CD4-positive, alpha-beta T cell treated with Interleukin-4 for 1 hour (primary cell): ENCODE measurements at places on chromosomes 3 and 15.

DNA sequence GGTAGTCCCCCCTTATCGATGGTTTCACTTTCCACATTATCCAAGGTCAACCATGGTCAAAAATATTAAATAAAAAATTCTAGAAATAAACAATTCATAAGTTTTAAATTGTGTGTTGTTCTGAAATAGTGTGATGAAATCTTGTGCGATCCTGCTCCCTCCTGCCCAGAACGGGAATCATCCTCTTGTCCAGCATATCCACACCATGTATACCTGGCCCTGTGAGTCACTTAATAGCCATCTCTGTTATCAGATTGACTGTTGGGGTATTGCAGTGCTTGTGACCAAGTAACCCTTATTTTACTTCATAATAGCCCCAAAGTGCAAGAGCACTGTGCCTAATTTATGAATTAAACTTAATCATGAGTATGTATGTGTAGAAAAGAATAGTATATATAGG, 19.1 kb downstream of the FAM81A start:
- no peak for DNase-seq

DNA sequence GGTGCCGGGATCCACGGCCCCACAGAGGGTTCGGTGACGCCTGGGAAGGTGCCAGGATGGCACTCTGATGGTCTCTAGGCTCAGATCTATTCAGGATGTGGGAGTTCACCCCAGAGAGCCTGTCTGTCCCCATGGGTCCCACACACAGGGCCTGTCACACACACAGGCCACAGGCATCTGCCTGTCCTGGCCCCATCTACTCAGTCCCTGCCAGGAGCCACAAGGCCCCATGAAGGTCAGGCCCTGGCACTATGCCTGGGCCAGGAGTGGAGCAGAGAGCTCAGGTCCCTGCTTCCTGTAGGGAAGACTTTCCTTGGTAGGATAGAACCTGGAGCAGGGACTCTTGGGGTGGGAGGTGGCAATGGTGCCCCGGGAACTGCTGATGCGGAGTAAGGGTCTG, 49.0 kb upstream of the FURIN start:
- no peak for DNase-seq

DNA sequence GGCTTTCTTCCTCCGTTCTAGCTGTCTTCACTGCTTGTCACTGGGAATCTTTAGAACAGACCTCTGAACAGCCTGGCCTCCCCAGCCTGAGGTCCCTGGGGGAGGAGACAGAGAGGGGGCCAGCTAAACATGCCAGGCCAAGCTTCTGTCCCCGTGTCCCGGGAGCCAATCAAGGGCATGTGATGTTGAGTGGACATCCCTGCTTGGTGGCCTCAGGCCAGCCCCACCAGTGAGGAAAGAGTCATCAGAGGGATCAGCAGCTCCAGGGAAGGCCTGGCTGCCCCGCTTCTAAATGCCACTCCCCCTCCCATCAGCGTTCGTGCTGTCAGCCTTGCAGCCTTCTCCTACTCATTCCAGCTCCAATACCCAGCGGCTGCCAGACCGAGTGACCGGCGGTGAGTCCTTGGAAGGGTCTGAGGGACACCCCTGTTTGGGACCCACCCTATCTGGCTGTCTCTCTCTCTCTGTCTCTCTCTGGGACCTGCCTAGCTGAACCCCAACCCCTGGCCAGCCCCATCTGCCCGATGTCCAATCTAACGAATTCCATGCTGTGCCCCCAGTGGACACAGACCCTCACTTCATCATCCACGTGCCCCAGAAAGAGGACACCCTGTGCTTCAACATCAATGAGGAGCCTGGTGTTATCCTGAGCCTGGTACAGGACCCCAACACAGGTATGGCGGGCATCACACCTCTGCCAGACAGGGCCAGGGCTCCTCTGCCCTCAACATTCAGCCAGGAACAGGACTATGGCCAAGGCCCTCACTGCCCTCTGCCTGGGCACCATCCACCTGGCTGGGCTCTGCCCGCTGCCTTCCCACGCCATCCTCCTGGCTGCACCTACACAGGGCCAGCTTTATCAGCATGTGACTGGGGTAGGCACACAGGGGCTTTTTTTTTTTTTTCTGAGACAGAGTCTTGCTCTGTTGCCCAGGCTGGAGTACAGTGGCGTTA, 6.6 kb upstream of the ITIH3 start:
- DNase-seq = no peak

DNA sequence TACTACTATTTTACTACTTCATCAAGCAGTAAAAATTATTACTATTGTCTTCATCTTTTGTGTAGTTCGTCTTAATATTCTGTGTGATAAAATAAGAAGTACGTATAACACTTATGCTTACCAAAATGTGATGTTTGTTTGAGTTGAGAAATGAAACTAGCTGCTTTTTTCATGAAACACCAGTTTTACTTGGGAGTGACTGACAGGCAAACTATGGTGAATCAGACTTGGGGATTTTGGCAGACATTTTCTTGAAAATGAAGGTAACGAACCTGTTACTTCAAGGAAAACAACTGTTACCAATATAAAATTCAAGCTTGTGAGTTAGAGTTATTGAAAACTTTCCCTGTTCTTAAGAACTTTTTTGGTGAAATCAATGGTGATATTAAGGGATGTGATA, 10.3 kb downstream of the U2SURP start:
- DNase-seq = no peak

DNA sequence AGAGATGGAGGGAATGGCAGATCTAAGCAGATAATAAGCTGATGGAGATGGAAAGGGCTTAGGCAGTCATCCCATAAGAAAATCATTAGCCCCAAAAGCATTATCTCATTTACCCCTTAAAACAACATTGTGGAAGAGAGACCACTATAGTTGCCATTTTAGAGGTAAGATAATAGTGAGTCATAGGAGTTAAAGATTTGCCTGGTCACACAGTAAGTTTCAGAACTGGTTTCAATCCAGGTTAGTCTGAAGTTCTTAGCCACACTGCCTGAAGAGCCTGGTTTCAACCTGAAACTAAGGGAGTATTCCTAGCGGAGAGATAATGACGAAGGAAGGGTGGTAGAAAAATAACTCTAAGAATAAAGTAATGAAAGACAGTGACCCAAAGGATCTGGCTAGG, 13.0 kb upstream of the UBR1 start:
- DNase-seq = no peak

GRCh38 chr3:112744825-112745566, 101.7 kb downstream of the CD200R1L start:
- DNase-seq = no peak

- DNase-seq = no peak
Measured at GRCh38 chr15:56734013-56734635, 815 bp upstream of the ZNF280D start.

DNA sequence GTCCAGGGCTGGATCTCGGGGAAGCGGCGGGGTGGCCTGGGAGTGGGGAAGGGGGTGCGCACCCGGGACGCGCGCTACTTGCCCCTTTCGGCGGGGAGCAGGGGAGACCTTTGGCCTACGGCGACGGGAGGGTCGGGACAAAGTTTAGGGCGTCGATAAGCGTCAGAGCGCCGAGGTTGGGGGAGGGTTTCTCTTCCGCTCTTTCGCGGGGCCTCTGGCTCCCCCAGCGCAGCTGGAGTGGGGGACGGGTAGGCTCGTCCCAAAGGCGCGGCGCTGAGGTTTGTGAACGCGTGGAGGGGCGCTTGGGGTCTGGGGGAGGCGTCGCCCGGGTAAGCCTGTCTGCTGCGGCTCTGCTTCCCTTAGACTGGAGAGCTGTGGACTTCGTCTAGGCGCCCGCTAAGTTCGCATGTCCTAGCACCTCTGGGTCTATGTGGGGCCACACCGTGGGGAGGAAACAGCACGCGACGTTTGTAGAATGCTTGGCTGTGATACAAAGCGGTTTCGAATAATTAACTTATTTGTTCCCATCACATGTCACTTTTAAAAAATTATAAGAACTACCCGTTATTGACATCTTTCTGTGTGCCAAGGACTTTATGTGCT, 527 bp downstream of the B2M start:
- DNase-seq = peak; percentile 78

GRCh38 chr15:96276438-96277210, 53.9 kb upstream of the NR2F2 start:
- no peak for DNase-seq

GRCh38 chr3:29138171-29138570, 142.7 kb upstream of the RBMS3 start:
- DNase-seq = no peak

- DNase-seq = peak; percentile 39
Measured at GRCh38 chr15:92889390-92890107, 10.6 kb upstream of the CHD2 start.

- peak; percentile 18 for DNase-seq
Measured at GRCh38 chr15:45573961-45574629, 13.1 kb upstream of the BLOC1S6 start.

GRCh38 chr3:27504749-27505148, 20.6 kb upstream of the SLC4A7 start:
- DNase-seq = no peak

GRCh38 chr3:187629711-187630110, 40.5 kb downstream of the SST start:
- DNase-seq = no peak

DNA sequence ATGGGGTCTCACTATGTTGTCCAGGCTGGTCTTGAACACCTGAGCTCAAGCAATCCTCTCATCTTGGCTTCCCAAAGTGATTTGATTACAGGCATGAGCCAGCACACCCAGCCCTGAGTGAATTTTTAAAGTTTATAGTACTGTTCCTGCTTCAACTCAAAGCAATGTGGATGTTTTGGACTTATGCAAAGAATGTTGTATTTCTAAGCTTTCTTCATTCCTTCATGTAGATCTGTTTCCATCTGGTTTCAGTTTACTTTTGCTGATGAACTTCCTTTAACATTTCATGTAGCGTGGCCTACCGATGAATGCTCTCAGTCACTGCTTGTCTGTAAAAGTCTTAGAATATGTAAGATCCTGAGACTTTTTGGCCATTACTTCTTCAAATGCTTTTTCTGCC, 23.2 kb downstream of the NRG4 start:
- DNase-seq = no peak

GRCh38 chr3:49745986-49746385, 22.2 kb upstream of the GMPPB start:
- DNase-seq = no peak

- DNase-seq = peak; percentile 15
Measured at GRCh38 chr3:72163809-72164634, 379.1 kb upstream of the PROK2 start.

DNA sequence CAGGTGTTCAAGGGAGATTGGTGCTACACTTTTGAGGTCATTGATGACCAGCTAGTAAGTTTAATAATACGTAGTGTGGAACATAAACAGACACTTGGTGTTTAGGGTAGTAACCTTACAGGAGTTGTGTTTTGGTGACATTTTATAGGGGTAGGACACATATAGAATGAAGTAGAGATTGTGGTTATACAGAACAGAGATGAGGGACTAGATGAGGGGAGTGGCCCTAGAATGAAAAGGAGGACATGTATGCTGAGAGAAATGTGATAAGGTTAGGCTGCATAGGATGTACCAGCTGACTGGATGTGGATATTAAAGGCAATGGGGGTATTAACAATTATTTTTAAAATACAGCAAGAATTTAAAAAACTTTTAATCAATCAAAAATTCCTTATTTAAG, 8.0 kb downstream of the MBNL1 start:
- no peak for DNase-seq

GRCh38 chr3:39990532-39990931, 181.1 kb downstream of the MYRIP start:
- no peak for DNase-seq

- DNase-seq = no peak
Measured at GRCh38 chr3:108724101-108724500, 33.1 kb downstream of the RETNLB start.

DNA sequence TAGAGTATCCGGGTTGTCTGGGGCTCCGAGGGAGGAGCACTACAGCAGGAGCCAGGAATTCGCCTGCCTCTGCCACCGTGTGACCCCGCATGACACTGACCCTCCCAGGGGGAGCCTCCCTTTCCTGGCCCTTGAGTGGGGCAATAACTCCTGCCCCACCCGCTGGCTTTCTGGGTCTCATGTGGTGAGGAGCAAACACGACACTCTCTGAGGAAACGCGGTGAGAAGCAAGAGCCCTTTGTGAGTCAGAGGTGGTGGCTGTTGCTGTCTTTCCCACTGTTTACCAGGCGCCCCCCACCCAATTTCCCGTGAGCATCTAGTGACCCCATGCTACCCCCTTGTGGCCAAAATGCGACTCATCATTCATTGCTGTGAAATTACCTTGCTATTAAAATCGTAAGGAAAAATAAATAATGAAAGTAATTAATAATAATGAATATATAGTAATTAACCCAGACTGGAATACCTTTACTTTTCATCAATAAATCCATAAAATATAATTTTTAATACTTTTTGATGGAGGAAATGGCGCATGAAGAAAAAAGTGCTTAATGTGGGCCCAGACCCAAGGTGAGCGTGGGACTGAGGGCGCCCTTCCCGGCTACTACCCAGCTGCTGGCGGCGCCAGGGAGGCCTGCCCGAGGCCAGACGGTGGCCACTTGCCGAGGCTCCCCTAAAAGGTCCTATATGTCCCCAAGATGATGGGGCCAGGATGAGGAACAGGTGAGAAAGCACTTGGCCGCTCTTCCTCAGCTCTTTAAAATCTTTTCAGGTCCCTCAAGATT, 29.3 kb downstream of the CCNL1 start:
- peak; percentile 77 for DNase-seq
